ENCODE measurements at places on chromosomes 12 and 14.
A peak's percentile ranks its signal among the peaks of the same experiment; 100 is the strongest.

DNA sequence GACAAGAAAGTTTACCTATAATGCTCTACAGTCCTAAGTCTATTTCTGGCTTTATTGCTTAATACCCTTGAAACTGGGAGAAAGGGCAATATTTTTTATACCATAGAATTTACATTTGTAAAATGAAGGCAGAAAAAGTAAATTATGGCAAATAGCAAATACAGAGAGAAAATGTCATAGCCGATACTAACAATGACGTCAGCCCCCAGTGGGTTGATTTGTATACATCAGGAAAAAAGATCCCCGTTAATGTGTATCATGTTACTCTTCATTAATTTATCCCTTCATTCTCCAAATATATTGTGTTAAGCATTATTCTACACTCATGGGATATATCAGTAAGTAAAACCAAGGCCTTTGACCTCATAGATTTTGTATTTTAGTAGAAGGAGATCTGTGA, 445.1 kb upstream of the SYT1 start:
- no peak for DNase-seq

- DNase-seq: no peak
Observed at GRCh38 chr12:52217223-52217622, 15.8 kb upstream of the KRT7 start.

- DNase-seq: no peak
Observed at GRCh38 chr12:96141216-96141912, 52.8 kb upstream of the ELK3 start.

DNA sequence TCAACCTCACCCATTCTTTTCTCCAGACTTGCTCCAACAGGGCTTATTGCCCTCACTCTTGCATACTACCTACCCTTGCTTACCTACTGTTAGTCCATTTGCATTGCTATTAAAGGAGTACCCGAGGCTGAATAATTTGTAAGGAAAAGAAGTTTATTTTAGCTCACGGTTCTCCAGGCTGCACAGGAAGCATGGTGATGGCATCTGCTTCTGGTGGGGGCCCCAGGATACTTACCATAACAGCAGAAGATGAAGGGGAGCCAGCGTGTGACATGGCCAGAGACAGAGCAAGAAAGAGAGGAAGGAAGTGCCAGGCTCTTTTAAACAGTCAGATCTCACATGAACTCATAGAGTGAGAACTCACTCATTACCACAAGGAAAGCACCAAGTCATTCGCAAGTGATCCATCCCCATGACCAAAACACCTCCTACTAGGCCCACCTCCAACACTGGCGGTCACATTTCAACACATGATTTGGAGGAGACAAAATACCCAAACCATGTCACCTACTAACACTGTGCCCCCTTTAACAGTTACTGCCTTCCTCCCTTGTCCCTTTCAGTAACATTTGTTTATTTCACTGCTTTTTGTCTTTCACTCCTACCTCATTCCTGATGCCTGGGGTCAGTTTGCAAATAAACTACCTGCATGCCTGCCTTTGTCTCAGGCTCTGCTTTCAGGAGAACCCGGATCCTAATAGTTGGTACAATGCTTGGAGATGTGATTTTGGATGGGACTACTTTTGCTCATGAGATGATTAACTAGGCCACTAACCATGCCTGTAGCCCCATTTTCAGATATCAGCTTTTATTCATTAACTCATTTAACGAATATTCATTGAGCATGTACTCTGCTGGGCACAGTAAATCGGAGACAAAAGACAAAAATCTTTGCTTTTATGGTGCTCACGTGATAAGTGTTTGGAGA, 41.6 kb upstream of the CSRP2 start:
- DNase-seq: no peak

GRCh38 chr12:52945389-52946232, 3.3 kb upstream of the KRT18 start:
- DNase-seq: peak; percentile 7

- peak; percentile 62 for DNase-seq
Observed at GRCh38 chr12:52819731-52820510, 6.0 kb upstream of the KRT4 start.

GRCh38 chr14:24613747-24614146, 4.3 kb upstream of the GZMH start:
- no peak for DNase-seq

GRCh38 chr12:92237262-92237661, 91.6 kb upstream of the BTG1 start:
- no peak for DNase-seq

DNA sequence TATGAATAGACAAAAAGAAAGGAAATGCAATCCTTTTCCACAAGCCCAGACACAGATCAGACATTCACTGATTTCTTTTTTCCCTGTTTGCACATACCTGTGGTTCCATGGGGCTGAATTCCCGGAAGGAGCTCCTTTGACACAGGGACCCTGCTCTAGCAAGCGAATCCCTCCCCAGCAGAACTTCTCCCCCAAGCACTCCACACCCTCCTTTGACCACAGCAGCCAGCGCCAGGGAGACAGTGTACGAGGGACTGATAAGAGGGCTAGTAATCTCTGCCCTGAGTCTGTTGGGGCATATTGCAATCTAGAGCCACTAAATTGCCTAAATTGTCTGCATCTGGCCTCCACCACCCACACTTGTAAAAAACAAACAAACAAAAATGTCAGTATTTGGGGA, 83.4 kb upstream of the NTF3 start:
- no peak for DNase-seq

GRCh38 chr12:101634724-101635123, 40.0 kb downstream of the MYBPC1 start:
- no peak for DNase-seq

- no peak for DNase-seq
Observed at GRCh38 chr12:111842556-111843396, 748 bp downstream of the MAPKAPK5 start.

DNA sequence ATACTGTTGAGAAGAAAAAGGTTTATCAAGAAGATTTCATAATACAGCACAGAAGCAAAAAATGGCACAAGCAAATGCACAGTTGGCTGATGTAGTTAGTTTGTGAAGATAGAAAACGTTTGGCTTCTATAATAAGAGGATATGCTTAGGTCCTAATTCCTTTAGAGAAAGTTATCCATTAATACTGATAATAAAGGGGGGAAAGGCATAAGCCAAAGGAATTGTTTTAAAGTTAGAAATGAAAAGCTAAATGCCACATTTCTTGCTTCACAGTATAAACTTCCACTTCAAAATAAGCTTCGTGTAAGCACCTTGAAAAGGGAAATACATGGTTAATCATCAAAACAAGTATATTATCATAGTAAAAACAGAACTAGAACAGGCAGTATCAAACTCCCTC, 12.4 kb downstream of the LMO3 start:
- DNase-seq: no peak

DNA sequence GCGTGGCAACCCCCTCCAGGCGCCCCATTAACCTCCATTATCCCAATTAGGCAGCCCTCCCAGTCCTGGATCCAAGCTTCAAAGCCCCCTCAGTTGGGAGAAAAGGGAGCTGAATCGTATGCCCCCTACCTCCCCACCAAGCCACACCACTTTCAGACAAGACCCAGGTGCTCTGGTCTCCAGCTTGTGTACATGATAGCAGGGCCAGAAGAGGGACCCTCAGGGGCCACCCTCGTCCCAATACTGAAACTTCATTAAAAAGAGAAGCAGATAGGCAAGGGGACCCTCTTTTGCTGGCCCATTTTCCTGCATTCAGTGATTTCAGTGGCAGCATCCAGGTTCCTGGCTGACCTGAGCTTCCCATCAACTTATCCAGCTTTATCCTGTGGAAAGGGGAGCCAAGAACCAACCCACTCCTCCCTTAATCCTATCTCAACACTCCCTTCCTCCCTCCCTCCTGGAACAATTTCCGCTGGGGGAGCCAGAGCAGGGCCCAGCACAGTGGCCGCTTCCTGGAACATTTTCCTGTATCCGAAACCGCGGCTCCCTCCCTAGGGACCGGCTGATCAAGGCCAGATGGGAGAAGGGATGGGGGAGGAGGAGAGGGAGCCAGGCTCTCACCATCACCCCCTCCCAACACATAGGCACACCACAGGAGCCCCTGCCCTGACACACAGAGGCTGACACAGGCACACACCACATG, 9.5 kb upstream of the SP7 start:
- DNase-seq: no peak

DNA sequence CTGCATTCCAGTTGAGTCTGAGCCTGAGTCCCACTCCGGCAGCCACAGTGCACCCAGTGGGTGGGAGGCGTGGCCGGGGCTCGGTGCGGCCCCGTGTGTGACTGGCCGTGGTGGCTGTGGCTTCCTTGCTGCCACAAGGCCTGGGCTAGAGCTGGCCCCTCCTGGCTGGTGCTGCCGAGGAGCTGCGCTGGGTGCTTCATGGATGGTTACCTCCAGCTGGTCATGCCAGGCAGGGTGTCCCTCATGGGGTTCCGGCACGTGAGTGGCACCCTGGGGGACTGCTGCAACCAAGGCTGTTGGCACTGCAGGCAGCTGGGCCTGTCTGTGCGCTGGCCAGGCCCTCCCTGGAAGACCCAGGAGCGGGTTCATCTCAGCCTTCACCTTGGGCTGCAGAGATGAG, 62.7 kb downstream of the KIF26A start:
- no peak for DNase-seq

DNA sequence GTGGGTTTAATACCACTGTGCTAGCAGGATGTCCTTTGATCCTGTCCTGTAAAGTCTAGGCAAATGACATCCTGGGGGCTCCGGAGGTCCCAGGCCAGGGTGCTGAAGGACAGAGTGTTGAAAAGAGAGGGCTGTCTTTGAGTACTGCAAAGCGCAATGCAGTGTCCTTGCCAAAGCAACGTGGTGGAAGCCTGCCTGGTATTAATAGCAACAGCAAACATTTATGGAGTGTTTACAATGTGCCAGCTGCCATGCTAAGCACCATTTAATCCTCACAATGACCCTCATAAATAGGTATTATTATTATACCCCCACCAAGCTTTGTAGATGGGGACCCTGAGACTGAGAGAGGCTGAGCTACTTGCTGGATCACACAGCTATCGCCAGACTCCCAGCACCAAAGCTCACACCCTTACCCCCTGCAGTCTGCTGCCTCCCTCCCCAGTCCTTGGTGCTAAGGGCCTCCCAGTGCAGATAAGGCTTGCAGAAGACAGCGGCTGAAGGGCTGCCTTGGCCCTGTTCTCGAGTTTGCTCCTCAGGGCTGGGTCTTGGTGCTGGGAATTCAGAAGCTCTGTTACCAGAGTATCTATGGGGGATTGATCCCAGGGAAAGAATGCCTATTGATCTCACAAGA, 427.7 kb downstream of the FUT8 start:
- DNase-seq: no peak

DNA sequence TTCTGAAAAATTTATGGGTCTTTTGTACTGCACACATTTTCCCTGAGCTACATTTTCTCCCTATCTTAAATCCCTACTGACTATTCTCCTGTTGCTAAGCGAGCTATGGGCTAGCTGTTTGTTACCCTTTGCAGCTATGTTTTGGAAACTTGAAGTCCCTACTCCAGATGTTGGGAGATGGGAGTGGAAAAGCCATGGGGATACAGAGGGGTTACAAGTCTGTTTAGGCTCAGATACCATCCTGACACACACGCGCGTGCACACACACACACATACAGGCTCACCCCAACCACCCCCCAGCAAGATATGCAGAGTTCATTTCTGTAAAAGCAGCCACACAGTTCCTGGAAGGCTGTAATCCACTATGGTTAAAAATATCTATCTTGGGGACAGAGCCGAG, 15.8 kb downstream of the ATP5MC2 start:
- DNase-seq: no peak

GRCh38 chr14:100484531-100485267, 102.5 kb downstream of the BEGAIN start:
- no peak for DNase-seq

DNA sequence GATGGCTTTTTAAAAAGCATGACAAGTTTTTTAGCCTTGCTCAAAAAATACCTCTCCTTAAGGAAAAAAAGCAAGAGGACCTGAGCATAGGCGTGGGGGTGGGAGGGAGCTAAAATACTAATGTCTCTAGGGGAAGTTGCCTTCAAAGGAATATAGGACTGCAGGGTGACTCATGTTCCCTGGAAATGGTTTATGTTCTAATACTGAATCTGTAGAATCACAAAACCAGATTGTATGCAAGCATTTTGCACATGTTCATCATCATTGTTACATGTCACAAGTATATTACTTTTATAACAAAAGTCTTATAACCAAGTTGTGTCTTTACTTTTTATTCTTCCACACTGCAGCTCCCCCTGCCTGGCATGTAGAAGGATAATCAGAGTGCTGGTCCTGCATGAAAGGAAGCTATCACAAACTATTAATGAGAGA, 36.6 kb downstream of the GPR135 start:
- no peak for DNase-seq

GRCh38 chr12:114815026-114815795, 131.2 kb upstream of the TBX3 start:
- no peak for DNase-seq
